Caco-2 (cell line): ENCODE measurements at places on chromosomes 11 and 22. TPM values are rescaled to one million over a fixed set of nuclear protein-coding genes. Genes with fewer than 3 reads are reported as not detected.

GRCh38 chr11:76742902-76743301 is 40.3 kb upstream of the TSKU start:
- H3K36me3 ChIP-seq: no peaks in the 10 kb centered on the region
- H3K4me1 ChIP-seq: peaks cover 10% of the 10 kb centered on the region
- DNase-seq: no peak
- no peaks in the 10 kb centered on the region for H3K27me3 ChIP-seq

- no peak overlapping the region for H3K4me3 ChIP-seq
- H3K27ac ChIP-seq: no peak overlapping the region
- no peaks in the 10 kb centered on the region for H3K4me1 ChIP-seq
- H3K36me3 ChIP-seq: peaks cover 5% of the 10 kb centered on the region
- no peaks in the 10 kb centered on the region for H3K27me3 ChIP-seq
These were observed 14.8 kb downstream of the PSMD13 start for GRCh38 chr11:251550-251949.

- H3K4me3 ChIP-seq: no peak overlapping the region
- H3K36me3 ChIP-seq: no peaks in the 10 kb centered on the region
- no peak for DNase-seq
- H3K4me1 ChIP-seq: no peaks in the 10 kb centered on the region
- H3K27ac ChIP-seq: no peak overlapping the region
- H3K27me3 ChIP-seq: no peaks in the 10 kb centered on the region; the same call in 1 of the 2 replicates
These were observed 9.3 kb downstream of the TMEM86A start for GRCh38 chr11:18707811-18708340.

- no peak overlapping the region for H3K4me3 ChIP-seq
- DNase-seq: no peak
- no peaks in the 10 kb centered on the region for H3K36me3 ChIP-seq
These were observed 13.6 kb upstream of the CDC42EP1 start for GRCh38 chr22:37546437-37547250.

DNA sequence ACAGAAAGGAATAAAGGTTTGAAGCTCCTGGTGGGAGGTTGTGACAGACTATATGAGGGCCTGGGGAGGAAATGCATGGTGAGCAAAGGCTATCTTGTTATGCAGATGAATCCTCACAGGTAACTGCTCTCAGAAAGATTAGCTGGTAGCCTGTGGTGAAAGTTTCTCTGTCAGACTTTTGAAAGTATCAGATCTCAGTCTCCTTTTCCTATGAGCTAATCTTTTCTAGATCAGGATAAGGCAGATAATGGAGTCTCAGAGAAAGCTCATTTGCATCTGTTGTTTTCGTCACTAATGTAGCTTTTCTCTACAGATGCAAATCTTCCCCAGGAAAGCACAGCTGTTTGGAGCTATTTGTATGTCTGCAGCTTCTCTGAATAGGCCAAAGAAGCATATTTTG is 21.0 kb upstream of the OR6X1 start:
- H3K27ac ChIP-seq: no peak overlapping the region
- H3K4me1 ChIP-seq: no peaks in the 10 kb centered on the region
- no peaks in the 10 kb centered on the region for H3K36me3 ChIP-seq
- H3K4me3 ChIP-seq: no peak overlapping the region
- H3K27me3 ChIP-seq: no peaks in the 10 kb centered on the region

- H3K27me3 ChIP-seq: no peaks in the 10 kb centered on the region
- no peak overlapping the region for H3K4me3 ChIP-seq
- no peak for DNase-seq
- no peak overlapping the region for H3K27ac ChIP-seq
These were observed 501.3 kb upstream of the TENM4 start for GRCh38 chr11:79942090-79942489.

DNA sequence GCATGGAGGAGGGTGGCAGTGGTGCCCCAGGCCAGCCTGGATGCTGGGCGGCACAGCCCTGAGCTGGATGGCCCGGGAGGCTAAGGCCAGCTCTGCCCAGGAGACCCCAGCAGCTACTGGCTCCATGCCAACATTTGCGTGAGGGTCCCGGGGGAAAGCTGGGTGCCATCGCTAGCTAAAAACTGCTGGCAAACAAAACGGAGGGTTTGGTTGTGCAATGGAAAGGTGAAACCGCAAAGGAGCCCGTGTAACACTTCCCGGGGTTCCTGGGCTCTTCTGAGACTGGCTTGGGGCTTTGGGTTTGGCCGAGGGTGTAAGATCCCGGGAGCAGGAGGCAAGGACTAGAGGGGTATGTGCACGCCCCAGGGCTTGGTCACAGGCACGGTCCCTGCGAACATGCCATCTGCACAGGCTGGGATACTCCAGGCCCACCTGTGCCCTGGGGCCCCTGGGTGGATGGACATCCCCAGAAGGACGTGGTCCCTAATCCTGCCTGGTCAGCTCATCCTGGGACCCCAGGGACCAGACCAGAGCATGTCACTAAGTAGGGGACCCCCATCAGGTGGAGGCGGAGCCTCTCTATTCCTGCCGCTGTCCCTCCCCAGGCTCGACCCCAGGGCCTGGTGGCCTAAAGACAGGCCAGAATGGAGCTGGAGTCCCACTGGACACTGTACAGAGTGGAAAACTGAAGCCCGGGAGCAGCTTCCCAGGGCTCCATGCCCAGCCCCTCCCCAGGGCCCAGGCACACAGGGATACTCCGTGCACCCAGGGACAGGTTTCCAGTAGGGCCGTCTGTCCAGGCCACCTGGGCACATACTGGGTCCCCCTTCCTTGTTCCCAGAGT is 44.6 kb downstream of the IGF2 start:
- H3K36me3 ChIP-seq: no peaks in the 10 kb centered on the region
- no peaks in the 10 kb centered on the region for H3K27me3 ChIP-seq
- no peak overlapping the region for H3K27ac ChIP-seq
- DNase-seq: no peak

DNA sequence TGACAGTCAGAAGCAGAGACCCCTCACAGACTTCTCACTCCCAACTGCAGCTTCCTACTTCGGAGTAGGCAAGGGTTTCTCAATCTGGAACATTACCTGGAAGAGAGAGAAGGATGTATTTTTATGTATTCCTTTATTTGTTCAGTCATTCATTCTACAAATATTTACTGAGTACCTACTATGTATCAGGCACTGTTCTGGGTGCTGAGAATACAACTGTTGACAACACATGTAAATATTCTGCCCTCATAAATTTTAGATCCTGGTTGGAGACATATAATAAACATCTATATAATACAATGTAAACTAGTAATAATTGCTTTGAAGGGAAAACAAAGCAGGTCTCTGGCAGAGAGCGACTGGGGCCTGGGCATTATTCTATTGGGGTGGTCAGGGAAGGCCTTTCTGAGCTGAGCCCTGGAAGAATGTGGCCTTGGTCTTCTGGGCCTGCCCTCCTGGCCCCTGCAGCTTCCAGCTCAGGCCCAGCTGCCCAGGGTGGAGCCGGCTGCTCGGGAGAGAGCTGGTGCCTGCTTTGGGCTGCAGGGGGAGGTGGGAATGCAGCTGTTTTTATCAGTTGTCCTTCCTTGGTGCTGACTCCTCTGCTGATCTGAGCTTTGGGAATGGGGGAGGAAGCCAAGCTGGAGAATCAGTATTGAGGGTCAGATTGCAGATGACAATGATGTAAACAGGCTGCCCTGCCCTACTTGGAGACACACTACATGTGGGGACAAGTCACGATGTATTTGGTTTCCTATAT is 46.8 kb downstream of the PKNOX2 start:
- H3K4me3 ChIP-seq: no peak overlapping the region
- no peaks in the 10 kb centered on the region for H3K36me3 ChIP-seq
- peaks cover 2% of the 10 kb centered on the region for H3K27me3 ChIP-seq
- no peaks in the 10 kb centered on the region for H3K4me1 ChIP-seq

- DNase-seq: no peak
- no peaks in the 10 kb centered on the region for H3K27me3 ChIP-seq
These were observed 2.9 kb upstream of the SMIM38 start for GRCh38 chr11:69152733-69153421.

DNA sequence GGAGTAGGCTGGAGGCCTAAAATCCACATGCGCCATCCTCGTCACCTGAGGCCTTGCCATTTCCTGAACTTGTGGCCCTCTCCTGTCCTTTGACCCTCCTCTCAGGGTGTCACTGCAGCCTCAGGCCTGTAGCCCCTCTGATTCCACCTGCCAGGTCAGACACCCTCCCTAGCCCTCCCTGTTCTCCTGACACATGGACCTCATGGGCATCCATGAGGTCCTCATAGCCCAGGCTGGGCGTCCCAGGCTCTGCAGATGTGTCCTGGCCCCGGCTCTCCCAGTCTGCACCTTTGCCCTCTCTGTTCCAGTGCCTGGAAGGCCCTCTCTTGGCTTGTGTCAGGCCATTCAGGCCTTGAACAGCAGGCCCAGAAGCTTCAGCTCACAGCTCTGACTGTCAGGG is 15.8 kb downstream of the RAB36 start:
- H3K27me3 ChIP-seq: no peaks in the 10 kb centered on the region
- DNase-seq: no peak
- H3K4me1 ChIP-seq: peaks cover 24% of the 10 kb centered on the region
- no peaks in the 10 kb centered on the region for H3K36me3 ChIP-seq
- no peak overlapping the region for H3K4me3 ChIP-seq
- no peak overlapping the region for H3K27ac ChIP-seq

DNA sequence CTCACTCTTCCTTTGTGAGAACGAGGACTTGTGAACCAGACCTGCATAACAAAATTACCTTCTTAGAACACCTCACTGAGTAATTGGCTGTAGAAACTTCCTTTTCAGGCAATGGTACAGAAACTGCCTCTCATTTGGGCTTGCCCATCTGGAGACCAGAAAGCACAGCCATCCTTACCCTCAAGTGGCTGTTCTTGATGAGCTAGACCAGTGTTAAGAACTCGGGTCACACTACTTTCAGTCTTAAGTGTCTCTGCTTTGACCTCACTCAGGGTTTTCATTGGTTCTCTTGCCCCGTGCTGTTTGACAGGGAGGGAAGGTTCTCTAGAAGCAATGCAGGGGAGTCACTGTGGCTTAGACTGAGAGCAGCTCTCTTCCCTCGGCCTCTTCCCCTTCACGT is 29.3 kb downstream of the NAT10 start:
- no peaks in the 10 kb centered on the region for H3K27me3 ChIP-seq
- H3K36me3 ChIP-seq: peaks cover 2% of the 10 kb centered on the region
- no peak overlapping the region for H3K27ac ChIP-seq
- no peak for DNase-seq
- H3K4me1 ChIP-seq: no peaks in the 10 kb centered on the region
- no peak overlapping the region for H3K4me3 ChIP-seq

HBG2 gene
- total RNA-seq: not detected in 2 replicates

DNA sequence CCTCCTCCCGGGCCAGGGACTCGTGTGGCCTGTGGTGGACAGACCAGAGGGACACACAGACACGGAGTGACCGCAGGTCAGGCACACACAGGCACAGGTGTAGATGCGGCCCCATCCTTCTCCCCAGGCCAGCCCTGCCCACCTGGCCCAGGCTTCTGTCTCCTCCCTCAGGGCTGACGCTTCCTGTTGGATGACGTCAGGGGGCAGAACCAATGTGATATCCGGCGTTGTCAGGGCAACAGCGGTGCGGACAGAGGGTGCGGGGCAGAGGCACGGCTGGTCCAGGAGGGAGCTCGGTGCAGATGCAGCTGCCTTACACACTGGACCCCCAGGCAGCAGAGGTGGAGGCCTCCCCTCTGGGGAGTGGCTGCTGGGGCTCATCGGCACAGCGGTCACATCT is 2.9 kb upstream of the TUBGCP6 start:
- peaks cover 9% of the 10 kb centered on the region; the same call in 1 of the 2 replicates for H3K36me3 ChIP-seq
- no peaks in the 10 kb centered on the region for H3K27me3 ChIP-seq
- H3K27ac ChIP-seq: no peak overlapping the region
- peaks cover 26% of the 10 kb centered on the region for H3K4me1 ChIP-seq
- no peak overlapping the region for H3K4me3 ChIP-seq
- DNase-seq: no peak

DNA sequence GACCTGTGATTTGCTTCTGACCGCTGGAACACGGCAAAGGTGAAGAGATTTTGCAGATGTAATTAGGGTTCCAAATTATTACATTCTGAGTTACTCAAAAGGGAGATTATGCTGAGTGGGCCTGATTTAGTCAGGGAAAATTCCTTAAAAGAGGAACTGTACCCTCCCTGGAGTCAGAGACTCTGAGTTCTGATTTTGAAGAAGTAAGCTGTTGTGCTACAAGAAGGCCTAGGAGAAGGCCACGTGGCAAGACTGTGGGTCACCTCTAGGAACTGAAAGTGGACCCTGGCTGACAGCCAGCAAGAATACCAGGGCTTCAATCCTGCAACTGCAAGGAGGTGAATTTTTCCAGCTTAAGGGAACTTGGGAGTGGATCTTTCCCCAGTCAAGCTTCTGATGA is 45.3 kb downstream of the CHRDL2 start:
- no peak overlapping the region for H3K27ac ChIP-seq
- H3K27me3 ChIP-seq: no peaks in the 10 kb centered on the region
- DNase-seq: no peak
- H3K36me3 ChIP-seq: no peaks in the 10 kb centered on the region

DNA sequence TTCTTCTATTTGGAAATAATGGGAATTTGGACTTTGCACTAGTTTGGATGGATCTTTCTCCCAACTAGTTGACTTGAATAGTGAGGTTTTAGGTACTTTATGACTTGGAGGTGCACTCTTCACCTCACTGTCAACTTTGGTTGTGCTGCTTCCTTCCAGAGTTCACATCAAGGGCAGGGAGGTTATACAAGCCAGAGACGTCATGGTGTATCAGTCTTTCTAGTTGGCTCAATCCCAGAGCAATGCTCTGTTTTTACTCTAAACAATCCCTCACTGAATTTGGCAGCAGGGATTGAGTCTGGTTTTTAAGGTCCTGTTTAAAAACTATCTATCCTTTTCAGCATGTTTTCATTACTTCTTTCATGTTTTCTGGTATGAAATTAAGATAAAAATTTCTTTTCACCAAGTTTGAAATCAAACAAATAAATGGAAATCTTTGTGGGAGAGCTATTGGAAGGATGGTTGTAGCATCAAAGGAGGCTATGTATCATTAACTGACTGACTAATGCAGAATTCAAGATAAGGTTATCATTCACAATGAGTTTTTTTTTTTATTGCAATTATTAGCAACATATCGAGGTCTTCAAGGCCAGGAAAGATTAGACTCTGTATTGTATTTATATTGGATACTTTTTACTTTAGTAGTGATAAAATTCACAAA is 28.0 kb upstream of the ZBED5 start:
- no peaks in the 10 kb centered on the region for H3K27me3 ChIP-seq
- H3K4me3 ChIP-seq: no peak overlapping the region
- DNase-seq: no peak
- H3K36me3 ChIP-seq: no peaks in the 10 kb centered on the region
- H3K27ac ChIP-seq: no peak overlapping the region
- 0 out of 2 replicates have a peak, but pooled peaks cover 8% of the 10 kb centered on the region for H3K4me1 ChIP-seq

GRCh38 chr22:30234786-30235470 is 11.6 kb downstream of the LIF start:
- peaks cover 52% of the 10 kb centered on the region for H3K4me1 ChIP-seq
- no peaks in the 10 kb centered on the region for H3K27me3 ChIP-seq
- DNase-seq: peak; percentile 54
- H3K27ac ChIP-seq: peak overlapping the region; percentile 53
- H3K4me3 ChIP-seq: no peak overlapping the region

DNA sequence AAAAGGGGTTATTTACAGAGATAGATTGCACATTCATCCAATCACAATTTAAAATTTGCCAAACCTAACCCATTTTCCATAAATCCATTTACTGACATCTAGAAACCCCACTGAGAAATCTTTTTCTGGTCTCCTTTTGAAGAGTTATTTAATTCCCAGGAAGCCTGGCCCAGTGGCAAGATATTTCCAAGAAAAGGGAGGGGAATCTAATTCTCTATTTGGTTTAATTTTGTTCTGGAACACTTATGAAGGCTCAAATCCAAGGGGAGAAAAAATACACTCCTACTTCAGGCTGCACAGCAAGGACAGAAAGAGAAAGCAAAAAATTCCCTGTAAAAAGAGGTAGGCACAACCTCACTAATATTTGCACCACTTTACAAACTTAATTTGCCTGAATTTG is 88.2 kb upstream of the LDLRAD3 start:
- no peaks in the 10 kb centered on the region for H3K4me1 ChIP-seq
- H3K27me3 ChIP-seq: no peaks in the 10 kb centered on the region
- no peak overlapping the region for H3K4me3 ChIP-seq
- H3K27ac ChIP-seq: no peak overlapping the region
